ENCODE measurements at places on chromosomes 1 and 21.

- no peak for DNase-seq
Measured at GRCh38 chr1:36178471-36179219, 22.7 kb downstream of the MAP7D1 start.

DNA sequence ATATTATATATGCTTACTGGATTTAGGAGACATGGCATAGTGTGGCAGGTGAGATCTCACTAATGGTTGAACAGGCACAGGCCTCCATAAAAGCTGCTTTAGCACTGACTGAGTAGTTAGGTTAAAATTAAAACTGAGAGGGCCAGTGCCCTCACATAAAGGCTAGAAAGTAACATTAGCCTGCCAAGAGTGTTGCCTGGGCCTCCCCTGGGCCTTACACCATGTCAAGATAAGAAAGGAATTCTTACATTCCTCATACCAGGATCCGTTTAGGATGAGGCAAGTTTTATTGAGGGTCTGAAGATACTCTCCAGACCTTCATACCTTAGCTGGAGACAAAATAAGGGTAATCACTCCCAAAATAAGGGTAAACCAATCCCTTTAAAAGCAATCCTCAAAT is 1011.8 kb downstream of the PLA2G4A start:
- DNase-seq, result no peak

DNA sequence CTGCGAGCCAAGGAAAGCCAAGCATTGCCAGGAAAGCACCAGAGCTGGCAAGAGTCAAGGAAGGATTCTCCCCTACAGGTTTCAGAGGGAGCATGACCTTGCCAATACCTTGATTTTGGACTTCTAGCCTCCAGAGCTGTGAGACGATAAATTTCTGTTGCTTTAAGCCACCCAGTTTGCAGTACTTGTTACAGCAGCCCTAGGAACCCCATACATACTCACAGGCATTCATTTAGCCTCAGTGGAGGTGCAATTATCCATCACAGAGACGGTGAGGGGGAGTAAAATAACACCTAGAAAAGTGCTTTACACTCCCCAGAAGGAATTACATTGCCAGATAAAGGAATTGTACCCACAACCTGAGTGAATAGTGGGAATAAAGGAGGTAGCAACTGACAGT is 167.4 kb upstream of the NFIA start:
- no peak for DNase-seq

GRCh38 chr1:92749024-92749634 is 35.8 kb downstream of the EVI5 start:
- DNase-seq, result no peak

GRCh38 chr1:16984717-16985116 is 4.3 kb upstream of the MFAP2 start:
- DNase-seq, result no peak

GRCh38 chr1:33435096-33435820 is 4.4 kb upstream of the PHC2 start:
- no peak for DNase-seq

DNA sequence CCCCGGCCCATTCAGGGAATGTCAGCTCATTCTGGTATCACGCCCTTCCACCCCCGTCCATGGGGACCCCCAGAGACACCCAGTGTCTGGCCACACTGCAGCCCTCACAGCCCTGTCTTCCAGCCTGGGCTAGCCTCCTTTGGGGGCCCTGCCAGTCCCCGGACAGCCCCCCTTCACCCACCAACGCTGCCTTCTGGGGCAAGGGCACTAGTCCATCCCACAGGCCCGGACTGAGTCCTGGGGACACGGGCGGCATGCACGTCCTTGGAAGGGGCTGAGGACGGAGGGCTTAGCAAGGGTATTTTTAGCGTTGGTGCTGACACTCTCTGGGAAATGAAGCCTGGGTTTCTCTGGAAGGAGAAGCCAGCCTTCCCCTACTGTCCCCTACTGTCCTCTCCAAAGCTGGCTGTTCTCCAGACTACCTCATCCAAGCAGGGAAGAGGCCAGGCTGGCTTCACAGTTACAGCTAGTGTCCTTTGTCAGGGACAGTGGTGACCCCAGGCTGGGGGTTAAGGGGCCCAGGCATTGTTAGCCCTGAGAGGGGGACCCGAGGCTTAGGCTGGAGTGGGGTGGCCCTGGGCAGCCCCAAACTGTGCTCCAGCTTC is 39.5 kb downstream of the COQ8A start:
- DNase-seq, result no peak

GRCh38 chr1:233575450-233575849 is 38.5 kb upstream of the KCNK1 start:
- DNase-seq, result no peak

- DNase-seq, result no peak
Measured at GRCh38 chr1:163697137-163697536, 375.4 kb downstream of the NUF2 start.

DNA sequence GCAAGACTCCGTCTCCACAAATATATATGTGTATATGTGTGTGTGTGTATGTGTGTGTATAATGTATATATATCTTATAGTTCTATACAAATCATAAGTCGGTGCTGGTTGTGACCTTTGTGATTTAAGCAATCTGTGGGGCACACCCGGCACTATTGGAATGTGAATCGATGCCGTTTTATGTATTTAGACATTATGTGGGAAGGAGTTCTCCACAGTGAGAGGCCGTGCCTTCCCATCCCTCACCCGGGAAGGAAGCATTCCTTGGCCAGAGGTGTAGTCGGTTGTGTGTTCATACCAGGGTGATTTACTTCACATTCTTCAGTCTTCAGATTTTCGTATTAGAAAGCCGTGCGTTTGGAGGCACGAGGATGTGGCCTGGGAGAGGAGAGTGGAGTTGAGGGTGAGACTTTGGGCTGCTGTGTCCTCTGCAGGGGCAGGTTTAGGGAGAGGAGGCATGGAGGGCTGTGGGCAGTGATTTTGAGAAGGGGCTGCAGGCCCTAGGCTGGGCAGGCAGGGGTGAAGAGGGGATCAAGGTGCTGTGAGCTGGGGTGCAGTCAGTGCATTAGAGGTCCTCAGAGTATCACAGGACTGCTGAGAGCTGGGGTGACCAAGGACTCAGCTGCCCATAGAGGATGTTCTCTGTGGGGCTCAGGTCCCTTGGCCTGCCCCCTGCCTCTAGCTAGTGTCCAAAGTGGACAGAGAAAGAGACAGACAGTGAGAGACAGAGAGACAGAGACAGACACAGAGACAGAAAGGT is 57.7 kb downstream of the TRIM11 start:
- DNase-seq, result no peak

- DNase-seq, result no peak
Measured at GRCh38 chr21:27423038-27423437, 456.1 kb upstream of the ADAMTS5 start.

DNA sequence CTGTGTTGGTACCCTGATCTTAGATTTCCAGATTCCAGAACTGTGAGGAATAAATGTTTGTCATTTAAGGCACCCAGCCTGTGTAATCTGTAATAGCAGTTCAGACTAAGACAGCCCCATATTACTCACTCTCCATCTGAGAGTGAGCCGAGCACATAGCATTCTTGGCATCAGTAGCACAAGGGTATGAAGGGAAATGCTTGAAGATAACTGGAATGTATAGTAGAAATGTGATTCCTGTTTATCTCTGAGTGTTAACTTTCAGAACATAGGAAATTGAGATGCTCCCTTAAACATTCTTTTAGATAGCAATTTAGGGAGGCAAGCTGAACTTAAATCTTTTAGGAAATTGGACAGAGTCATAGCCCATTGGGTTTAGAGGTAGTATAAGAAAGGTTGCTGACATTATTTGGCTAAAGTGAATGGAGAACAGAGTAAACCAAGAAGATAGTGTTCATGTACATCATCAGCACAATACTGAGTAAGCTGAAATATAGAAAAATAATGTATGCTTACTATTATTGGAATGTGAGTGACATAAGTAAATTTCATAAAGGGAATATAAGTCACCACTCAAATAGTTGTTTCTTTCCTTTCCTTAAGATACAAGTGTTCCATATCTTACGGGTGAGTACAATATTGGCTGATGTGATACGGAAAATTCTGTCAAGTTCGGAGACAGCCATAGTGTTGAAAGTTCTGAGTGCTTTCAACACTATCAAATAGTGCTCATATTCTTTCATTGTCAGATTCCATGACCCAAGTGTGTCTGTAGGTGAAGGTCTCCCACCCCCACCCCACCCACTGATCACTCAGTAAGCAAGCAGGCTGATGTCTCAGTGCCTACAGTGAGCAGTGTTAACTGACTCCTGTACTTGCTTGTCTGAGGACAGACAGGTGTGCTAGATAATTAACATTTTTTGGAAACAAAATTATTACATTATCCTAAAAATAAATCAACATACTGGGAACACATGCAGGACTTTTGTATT is 73.7 kb downstream of the LRRC8D start:
- DNase-seq, result no peak

DNA sequence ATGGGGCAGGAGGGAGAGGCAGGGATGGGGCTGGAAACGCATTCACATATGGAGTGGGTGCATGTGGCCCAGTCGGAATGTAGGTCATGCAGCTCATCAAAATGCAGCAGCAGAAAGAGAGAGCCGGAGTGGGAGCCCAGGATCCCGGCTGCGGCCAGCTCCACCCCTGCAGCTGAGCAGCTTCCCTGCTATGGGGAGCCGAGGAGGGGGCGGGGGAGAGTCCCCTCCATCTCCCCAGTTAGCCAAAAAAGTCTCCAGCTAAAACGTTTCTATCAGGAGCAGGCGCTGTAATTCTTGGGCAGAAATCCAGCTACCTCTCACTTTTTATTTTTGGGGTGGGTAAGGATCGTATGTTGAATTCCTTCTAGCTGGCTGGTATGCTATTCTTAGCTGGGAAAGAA is 39.7 kb downstream of the MRPL37 start:
- DNase-seq, result no peak

- no peak for DNase-seq
Measured at GRCh38 chr1:116356673-116357072, 16.4 kb upstream of the ATP1A1 start.

DNA sequence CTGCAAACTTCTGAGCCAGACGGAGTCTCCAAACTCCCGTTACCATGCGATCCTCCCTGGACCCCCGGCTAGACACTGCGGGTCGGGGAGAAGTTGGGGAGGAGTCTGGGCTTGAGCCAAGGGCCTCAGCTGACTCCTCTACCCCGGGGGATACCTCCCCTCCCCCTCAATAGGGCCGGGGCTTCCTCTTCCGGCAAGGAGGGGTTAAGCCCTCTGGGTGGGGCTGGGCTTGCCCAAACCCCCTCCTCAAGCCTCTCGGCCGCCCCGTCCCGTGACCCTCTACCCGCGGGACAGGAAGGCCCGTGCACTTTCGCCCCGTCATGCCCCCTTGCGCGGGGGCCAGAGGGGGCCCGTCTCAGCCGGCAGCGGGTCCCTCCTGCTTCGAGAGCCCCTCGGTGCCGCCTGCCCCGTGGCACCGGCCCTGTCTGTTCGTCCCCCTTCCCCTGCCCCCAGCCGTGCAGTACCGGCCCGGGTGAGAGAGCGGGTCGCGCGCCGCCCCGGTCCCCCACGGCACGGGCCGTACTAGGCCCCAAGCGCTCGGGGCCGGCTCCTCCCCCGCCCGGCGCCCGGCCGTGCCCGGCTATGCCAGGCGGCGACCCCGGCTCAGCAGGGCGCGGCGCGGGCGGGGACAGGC is 652 bp downstream of the ARL8A start:
- DNase-seq, result no peak

GRCh38 chr21:29481641-29482040 is 182.9 kb downstream of the BACH1 start:
- DNase-seq, result no peak

DNA sequence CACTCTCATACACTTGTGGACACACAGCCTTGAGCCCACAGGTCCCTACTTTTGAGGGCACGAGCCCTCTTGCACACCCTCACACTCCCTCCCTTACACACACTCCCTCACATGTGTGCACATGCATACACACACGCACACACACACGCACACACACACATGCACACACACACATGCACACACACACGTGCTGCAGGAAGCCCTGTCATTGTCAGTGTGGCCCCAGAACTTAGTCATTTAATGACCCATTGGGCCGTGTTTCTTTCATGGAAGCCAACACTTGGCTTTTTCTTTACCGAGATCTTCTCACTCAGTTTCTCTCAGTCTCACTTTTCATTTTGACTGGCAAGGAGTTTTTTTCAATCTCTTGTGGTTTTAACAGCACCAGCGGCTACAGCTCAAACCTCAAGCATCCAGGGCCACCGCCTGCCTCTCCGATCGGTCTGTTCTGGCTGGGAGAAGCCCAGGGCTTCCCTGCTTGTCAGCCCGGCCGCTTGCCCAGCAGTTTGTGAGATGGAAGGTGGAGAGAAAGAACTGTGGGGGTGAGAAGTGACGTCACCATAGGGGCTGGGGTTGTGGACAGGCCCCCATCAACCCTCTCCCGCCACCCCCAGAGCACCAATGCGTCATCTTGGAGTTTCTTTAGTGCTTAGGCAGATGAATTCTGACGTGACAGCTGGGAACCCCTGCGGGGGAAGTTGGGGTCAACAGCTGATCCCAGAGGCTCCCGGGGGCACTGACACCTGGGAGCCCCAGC is 15.8 kb upstream of the TNFRSF8 start:
- no peak for DNase-seq

DNA sequence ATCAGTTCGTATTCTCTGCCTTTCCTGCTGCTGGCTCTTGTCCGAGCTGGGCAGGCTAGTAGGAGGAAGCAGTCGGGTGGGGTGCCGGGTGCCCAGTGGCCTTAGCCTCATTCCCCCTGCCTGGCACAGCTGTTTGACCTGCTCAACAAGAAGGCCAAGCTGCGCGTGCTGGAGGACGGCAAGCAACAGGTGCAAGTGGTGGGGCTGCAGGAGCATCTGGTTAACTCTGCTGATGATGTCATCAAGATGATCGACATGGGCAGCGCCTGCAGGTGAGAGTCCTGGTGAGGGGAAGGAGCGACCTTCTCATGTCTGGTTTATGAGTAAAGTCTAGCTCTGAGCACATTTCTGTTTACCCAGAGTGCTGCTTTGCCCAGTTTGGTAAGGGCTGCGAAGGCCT is 16.3 kb upstream of the RPS8 start:
- DNase-seq, result no peak

- no peak for DNase-seq
Measured at GRCh38 chr1:151553659-151554058, 13.6 kb downstream of the TUFT1 start.

DNA sequence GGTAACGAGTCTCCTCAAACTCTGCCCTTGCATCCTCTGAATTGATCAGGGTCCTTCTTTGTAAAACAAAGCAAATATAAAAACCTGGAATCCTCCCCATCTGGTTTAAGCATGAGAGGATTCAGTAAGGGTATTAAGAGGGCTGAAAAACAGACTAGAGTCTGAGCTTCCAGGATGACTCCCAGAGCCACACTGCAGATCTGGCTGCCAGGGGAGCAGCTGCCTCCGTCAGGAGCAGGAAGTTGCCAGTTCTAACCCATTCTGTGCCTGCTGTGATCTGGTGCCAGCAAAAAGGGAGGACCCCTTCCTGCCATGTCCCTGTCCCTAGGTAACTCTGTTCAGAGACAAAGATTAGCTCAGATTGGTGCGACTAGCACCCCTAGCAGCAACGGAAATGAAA is 27.5 kb downstream of the SERTAD4 start:
- no peak for DNase-seq

- DNase-seq, result no peak
Measured at GRCh38 chr1:33698361-33699035, 165.4 kb upstream of the HMGB4 start.

- no peak for DNase-seq
Measured at GRCh38 chr1:198669023-198669698, 30.3 kb downstream of the PTPRC start.

- DNase-seq, result no peak
Measured at GRCh38 chr1:53450225-53450624, 9.0 kb upstream of the DMRTB1 start.

- no peak for DNase-seq
Measured at GRCh38 chr21:28714777-28715464, 277.8 kb downstream of the LTN1 start.

Data from NCI-H1048 (cell line).